Spinal cord (tissue), 10 donors: ENCODE measurements at places on chromosomes 12 and 14. TPM values are rescaled to one million over a fixed set of nuclear protein-coding genes. Genes with fewer than 3 reads are reported as not detected.

DNA sequence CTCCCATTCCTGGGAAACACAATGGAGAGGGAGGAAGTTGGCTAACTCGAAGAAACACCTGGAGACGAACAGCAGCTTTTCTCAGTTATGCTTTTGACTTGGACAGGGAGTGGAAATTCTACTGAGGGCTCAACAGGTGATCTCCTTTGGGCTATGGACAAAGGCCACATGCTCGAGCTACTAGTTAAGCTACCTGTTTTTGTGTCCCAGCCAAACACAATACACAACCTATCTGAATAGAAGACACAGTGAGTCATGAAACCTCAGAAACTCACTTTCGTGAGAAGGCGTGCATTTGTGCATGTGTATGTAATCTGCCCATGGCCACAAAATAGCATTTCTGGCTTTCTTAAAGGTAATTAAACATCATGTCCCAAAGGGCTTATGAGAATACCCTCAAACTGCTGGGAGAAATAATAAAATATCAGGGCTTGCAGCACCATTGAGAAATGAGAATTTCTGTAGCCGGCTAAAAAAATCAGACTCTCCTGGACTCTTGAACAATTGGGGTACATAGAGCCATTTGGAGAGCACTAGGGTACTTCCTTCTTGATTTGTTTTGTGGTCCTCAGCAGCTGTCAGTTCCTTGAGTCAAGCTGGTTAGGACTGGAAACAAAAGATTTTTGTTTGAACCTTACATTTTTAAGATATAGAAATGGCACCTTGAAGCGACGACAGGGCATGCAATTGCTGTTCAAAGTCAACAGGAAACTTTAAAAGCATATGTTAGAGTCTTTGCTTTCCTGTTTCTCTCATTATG, 85.5 kb upstream of the PTHLH start:
- DNase-seq, result no peak

DNA sequence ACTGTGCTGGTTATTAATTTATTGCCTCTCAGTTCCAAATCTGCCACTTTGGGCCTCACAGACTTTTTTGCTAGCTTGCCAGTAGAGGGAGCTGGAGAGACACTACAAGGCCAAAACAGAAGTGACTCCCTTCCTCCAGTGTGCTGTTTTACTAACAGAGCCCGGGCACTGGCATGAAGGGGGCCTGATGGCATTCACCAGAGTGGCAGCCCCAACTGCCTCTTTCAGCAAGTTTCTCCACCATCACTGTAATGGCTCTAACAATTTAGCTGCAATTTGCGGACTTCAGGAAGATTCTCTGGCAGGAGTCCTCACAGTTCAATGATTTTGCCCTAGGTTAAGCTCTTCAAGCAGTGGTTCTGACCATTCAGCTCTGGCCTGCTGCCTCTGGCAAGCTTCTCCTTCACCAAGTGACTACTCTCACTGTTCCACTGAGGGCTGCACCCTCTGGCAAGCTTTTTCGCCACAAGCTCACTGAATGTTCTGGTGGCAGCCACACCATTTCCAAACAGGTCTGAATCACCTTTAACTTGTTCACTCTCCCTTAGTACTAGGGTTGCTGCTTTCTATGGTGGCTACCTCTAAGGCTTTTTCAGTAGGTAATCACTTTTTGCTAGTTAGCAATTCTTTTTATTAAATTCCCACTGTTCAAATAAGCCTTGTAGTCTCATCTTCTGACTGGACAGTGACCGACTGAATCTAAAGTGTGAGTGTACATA, 104.9 kb downstream of the ZC3H14 start:
- DNase-seq, result peak; percentile 90

DNA sequence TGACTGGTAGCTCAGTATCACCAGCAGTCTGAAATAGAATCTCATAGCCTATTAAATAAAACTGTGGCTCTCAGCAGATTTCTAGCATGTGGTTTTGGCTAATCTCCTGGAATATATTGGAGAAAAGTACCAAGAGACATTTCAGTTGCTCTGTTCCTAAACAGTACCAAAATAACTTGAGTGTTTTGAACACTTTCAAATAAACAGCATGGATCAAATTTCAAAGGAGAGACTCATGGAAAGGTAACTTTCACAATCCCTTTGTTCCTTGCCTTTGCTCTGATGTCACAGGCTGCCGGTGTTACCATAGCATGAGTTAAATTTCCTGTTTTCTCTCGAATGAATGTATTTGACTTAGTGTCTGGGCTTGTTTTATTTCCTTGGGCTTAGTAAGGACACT, 3.4 kb downstream of the ARG2 start:
- no peak for DNase-seq

- no peak for DNase-seq
Measured at GRCh38 chr12:47735649-47736048, 10.4 kb upstream of the ENDOU start.

- DNase-seq, result no peak
Measured at GRCh38 chr14:71555654-71556559, 376.3 kb upstream of the RGS6 start.

- DNase-seq, result no peak
Measured at GRCh38 chr12:121107681-121108080, 25.0 kb upstream of the P2RX7 start.

- DNase-seq, result no peak
Measured at GRCh38 chr14:103543140-103543539, 14.1 kb downstream of the TRMT61A start.

GRCh38 chr12:132324841-132325732, 4.3 kb downstream of the GALNT9 start:
- no peak for DNase-seq

DNA sequence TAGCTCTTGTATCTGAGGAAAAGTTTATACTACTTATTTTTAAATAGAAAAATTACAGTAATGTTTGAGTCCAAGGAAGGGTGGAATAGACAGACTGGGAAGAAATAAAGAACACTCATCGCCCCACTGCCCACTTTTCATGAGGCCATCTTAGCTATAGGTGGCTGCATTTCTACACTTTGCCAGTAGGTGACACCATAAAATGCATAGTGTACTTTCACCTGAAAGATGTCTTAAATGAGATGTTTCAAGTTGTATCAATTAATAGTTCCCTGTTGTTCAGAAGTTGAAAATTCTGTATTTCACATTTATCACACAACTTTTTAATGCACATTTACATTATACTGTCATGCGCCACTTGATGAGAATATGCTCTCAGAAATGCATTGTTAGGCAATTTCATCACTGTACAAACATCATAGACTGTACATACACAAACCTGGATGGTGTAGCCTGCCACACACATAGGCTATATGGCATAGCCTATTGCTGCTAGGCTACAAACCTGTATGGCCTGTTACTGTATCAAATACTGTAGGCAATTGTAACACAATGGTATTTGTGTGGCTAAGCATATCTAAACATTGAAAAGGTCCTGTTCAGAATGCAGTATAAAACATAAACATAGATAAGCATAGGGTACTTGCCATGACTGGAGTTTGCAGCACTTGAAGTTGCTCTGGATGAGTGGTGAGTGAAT, 27.6 kb downstream of the PMCH start:
- peak; percentile 32 for DNase-seq

GRCh38 chr12:20442322-20442721, 74.0 kb downstream of the PDE3A start:
- DNase-seq, result no peak

GRCh38 chr14:67352055-67352454, 7.5 kb downstream of the ATP6V1D start:
- DNase-seq, result no peak

DNA sequence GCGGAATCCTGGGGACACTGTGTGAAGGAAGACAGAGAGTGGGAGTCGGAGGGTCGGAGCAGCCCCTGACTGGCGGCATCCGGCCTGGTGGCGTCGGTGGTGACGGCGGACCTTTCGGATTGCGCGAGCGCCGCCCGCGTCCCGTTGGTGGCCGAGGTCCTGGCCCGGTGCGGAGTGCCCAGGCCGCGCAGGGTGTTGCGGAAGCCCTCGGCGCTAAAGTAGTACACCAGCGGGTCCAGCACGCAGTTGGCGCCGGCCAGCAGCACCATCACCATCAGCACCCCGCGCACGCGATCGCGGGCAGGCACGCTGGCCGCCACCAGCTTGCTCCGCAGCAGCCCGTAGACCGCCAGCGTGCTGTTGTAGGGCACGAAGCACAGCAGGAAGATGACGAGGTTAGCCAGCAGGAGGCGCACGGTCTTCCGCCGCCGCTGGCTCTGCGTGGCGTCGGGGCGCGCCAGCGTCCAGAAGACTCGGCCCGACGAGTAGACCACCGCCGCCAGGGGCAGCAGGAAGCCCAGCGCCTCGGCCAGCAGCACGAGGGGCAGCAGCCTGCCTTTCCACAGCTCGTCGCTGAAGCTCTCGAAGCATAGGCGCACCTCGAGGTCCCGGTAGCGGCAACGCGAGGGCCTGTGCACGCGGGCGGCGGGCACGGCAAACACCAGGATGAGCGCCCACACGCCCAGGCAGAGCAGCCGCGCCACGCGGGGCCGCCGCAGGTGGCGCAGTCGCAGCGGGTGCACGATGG, 13.1 kb upstream of the CHD4 start:
- DNase-seq, result no peak

DNA sequence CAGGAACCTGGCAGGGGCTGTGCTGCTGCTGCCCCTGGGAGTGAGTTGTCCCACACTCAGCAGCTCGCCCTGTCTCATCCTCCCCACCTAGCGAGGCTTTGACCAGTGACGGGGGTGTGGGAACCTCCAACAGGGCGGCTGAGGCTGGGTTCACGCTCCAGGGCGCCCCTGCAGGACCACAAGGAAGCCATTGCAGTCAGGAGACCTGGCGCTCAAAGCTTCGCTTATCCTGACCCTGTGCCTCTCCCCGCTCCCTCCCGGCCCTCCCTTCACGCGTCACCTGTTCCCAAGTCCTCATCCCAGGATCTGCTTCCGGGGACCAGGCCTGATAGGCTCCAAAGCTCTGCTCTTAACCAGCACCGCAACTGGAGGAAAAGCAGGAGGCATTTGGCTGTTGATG, 272.0 kb upstream of the SFSWAP start:
- no peak for DNase-seq

DNA sequence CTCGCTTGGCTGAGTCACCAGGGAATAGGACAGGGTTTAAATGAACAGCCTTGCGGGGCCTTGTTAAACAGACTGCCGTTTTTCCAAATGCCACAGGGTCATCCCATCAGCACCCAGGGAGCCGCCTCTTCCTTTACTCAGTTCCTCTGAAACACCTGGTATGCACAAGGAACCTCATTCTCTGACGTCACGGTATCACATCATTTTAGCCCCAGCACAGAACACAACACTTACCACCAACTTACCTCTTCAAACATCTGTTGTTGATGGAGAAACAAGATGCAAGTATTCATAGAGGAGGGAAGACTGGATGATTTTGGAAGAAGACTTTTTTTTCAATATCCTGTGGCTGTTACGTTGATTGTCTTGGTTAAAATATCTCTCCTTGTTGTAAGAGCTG, 535.3 kb upstream of the TMEM132C start:
- DNase-seq, result no peak

- no peak for DNase-seq
Measured at GRCh38 chr12:22787557-22787956, 162.6 kb downstream of the ETNK1 start.

DNA sequence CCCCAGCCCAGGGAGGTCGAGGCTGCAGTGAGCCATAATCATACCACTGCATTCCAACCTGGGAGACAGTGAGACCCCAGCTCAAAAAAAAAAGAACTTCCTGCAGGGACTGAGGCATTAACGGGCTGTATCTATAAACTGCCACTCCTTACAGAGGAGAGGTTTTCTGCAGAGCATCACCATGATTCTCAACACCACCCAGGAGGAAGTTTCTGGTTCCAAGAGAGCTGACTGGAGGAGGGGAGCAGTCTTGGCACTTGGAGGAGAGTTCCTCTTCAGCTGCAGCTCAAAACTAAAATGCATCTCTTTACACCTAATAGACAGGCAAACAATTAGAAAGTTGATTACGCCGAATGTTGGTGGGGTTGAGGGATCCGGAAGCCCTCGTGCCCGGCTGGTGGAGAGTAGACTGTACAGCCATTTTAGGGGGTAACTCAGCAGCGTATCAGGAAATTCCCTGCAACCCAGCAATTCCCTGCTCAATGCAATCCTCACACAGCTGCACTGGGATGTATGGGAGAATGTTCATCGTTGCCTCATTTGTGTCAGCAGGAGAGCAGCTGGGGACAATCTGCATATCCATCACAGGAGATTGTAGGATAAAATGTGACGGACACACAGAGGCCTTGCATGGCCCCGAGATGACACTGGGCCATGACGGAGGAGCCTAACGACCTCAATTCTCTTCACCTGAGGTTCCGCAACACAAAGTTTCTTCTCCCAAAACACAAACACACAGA, 36.6 kb downstream of the ACTN1 start:
- DNase-seq, result no peak

DNA sequence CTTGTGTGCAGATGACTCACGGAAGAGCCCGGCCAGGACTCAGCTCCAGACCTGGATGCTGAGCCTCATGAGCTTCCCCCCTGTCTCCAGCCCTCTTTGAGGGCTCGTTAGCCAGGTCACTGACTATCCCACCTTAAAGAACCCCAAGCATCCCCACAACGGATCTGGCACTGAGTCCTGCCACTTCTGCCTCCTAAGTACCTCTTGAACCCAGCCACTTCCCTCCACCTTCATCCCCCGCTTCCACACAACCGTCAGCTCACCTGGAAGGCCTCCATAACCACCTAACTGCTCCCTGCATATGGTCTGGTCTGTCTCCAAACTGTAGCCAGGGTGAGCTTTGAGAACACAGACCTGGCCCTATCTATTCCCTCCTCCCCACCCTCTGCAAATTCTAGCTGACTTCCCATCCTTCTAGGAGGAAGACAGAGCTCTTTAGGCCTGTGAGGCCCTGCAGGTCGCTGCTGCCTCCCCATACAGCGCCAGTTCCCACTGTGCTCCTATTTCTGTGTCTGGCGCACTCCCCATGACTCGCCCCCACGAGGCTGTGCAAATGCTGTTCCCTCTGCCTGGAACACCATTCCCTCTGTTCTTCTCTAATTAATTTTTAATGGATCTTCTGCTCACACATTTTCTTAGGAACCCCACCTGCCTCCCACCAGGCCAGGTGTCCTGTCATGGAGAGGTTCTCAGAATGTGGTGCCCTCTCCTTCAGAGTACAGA, 2.9 kb upstream of the HSP90AA1 start:
- DNase-seq, result no peak

PPP2R5E gene
- 22.0 TPM for total RNA-seq

SMCO3 gene
- total RNA-seq, result 7.4 TPM

LTB4R2 gene
- total RNA-seq, result 3.6 TPM

RPL10L gene
- total RNA-seq, result not detected

HOXC6 gene
- 10.3 TPM for total RNA-seq

ADAM21 gene
- 0.69 TPM for total RNA-seq

TPPP2 gene
- 0.44 TPM for total RNA-seq

ASB2 gene
- 0.50 TPM for total RNA-seq

STAC3 gene
- total RNA-seq, result 1.7 TPM

KRT74 gene
- total RNA-seq, result 0.10 TPM

CLEC7A gene
- 9.9 TPM for total RNA-seq

KRT5 gene
- total RNA-seq, result not detected

DHH gene
- 8.1 TPM for total RNA-seq

DAO gene
- total RNA-seq, result not detected

CLEC1A gene
- total RNA-seq, result 14.9 TPM

GPR65 gene
- 2.0 TPM for total RNA-seq
